Activated naive CD8-positive, alpha-beta T cell treated with anti-CD3 and anti-CD28 coated beads, Interleukin-2, amount 10 ng/mL, durations not matched to agents 7 days and 5 days (primary cell): ENCODE measurements at places on chromosomes 4 and X. TPM values are rescaled to one million over a fixed set of nuclear protein-coding genes. Genes with fewer than 3 reads are reported as not detected.
A peak's percentile ranks its signal among the peaks of the same experiment; 100 is the strongest.

CSAG1 gene
- total RNA-seq = not detected

PFKFB1 gene
- total RNA-seq = 0.44 TPM

UTP3 gene
- 35.7 TPM for total RNA-seq

PLP1 gene
- total RNA-seq = not detected

EPGN gene
- not detected for total RNA-seq

ART3 gene
- not detected for total RNA-seq

CXorf51B gene
- not detected for total RNA-seq

GRIPAP1 gene
- 116 TPM for total RNA-seq

PCGF3 gene
- 51.6 TPM for total RNA-seq

LRIT3 gene
- not detected for total RNA-seq

BTK gene
- total RNA-seq = 0.48 TPM

DNA sequence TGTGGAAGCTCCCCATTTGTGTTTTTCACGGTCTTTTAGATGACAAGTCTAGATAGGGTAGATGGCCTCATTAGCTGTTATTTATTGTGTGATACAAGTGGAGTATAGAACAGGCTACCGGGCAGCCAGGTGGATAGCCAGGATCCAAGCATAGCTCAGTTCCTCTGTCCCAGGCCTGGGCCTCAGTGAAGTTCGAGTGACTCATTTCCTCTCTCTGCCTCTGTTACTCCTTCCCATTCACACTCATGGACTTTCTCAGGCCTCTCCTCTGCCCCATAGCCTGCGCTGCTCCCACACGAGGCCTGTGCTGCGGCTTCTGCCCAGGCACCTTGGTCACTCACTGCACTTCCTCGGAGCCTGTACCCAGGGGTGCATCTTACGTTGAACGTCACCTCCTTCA, 54.5 kb downstream of the TENM3 start:
- H3K4me3 ChIP-seq = no peak overlapping the region
- no peaks in the 10 kb centered on the region for H3K4me1 ChIP-seq
- no peak overlapping the region for H3K27ac ChIP-seq
- H3K27me3 ChIP-seq = no peaks in the 10 kb centered on the region
- H3K36me3 ChIP-seq = no peaks in the 10 kb centered on the region
- no peak for DNase-seq

DNA sequence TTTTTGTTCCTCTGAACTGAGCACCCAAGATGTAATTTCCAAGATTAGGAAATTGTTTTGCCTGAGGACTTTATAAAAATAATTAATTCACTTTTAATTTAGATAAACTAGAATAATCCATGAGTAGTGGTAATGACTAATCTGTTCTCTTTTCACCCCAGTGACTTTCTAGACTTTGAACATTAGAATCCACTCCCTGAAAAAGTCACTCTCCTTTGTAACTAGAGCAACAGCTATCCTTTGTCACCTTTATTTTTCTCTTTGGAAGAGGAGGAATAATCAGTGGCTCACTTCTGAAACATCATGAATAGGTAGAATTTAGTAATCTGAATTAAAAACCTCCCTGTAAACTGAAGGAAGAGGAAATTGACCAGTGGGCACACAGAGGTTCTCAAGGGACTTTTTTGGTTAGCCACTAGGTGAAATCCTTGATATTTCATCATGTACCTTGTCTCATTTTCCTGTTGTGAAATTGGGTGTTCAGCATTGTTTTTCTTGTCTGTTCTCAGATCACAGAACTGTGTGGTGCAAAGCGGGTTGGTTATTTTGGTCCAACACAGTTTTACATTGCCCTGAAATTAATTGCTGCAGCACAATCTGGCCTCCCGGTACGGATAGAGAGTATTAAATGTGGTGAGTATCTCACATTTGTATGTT, 59.4 kb downstream of the REPS2 start:
- no peak overlapping the region for H3K4me3 ChIP-seq
- H3K27ac ChIP-seq = no peak overlapping the region
- no peaks in the 10 kb centered on the region for H3K36me3 ChIP-seq
- H3K4me1 ChIP-seq = peaks cover 4% of the 10 kb centered on the region
- no peak for DNase-seq

DNA sequence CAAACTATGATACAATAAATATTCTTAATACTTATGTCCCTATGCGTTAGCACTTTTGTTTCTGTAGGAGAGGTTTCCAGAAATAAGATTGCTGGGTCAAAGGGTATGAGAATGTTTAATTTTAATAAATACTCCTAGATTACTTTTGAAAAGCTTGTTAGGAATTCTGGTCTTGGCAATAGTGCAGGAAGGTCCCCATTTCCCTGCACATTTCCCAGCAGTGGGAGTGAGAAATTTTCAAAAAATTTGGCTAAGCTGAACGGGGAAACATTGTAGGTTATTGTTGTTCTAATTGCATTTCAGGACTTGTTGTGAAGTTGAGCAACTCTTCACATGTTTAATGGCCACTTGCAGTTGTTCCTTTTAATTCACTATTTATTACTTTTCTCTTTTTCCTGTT, 27.1 kb downstream of the IGFBP7 start:
- H3K36me3 ChIP-seq = no peaks in the 10 kb centered on the region
- no peak overlapping the region for H3K27ac ChIP-seq
- no peaks in the 10 kb centered on the region for H3K4me1 ChIP-seq
- DNase-seq = no peak

DNA sequence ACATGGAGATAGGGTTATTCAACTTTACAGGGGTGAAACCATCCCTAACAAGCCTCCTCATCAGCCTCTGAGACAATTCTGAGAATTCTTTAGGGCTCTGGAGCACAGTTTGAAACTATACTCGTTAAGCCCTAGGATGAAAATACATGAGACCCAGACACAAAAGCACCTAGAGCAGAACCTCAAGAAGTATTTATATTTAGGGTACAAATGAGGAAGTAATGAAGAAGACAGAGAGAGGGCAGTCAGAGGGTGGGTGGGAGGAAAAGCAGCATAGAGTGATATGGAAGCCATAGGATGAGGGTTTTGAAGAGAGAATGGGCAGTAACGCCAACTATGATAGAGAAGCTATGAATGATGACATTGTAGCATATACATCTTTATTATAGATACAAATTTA, 250.3 kb downstream of the DCLK2 start:
- DNase-seq = no peak
- no peak overlapping the region for H3K4me3 ChIP-seq
- peaks cover 6% of the 10 kb centered on the region for H3K36me3 ChIP-seq
- H3K4me1 ChIP-seq = no peaks in the 10 kb centered on the region
- no peak overlapping the region for H3K27ac ChIP-seq

DNA sequence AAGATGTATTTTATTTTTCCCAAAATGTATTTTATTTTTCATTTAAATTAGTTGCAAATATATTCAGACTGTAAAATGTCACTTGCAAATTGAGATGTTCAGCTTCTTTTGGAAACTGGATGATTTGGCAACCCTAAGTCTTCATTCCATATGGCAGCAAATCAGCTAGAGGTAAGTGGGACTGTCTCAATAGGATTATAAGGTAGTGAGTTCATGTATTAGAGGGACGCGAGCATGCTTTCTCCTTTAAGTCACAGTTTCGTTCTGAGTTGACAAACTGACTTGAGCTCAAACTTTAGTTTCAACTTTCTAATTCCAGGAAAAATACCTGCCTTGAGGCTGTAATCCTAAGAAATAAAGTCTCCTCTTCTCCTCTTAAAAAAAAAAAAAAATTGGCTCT, 44.2 kb upstream of the TMEM131L start:
- peak overlapping the region; percentile 56 for H3K4me3 ChIP-seq
- H3K27me3 ChIP-seq = no peaks in the 10 kb centered on the region
- H3K36me3 ChIP-seq = peaks cover 6% of the 10 kb centered on the region
- peaks cover 48% of the 10 kb centered on the region for H3K4me1 ChIP-seq
- no peak for DNase-seq

- no peak overlapping the region for H3K4me3 ChIP-seq
- no peak for DNase-seq
- no peaks in the 10 kb centered on the region for H3K4me1 ChIP-seq
- H3K27ac ChIP-seq = no peak overlapping the region
Observed at GRCh38 chr4:127203562-127204200, 429.1 kb upstream of the INTU start.

- H3K4me1 ChIP-seq = no peaks in the 10 kb centered on the region
- no peaks in the 10 kb centered on the region for H3K27me3 ChIP-seq
- H3K4me3 ChIP-seq = no peak overlapping the region
- DNase-seq = no peak
- H3K27ac ChIP-seq = no peak overlapping the region
Observed at GRCh38 chrX:110741213-110741796, 54.3 kb downstream of the CHRDL1 start.

DNA sequence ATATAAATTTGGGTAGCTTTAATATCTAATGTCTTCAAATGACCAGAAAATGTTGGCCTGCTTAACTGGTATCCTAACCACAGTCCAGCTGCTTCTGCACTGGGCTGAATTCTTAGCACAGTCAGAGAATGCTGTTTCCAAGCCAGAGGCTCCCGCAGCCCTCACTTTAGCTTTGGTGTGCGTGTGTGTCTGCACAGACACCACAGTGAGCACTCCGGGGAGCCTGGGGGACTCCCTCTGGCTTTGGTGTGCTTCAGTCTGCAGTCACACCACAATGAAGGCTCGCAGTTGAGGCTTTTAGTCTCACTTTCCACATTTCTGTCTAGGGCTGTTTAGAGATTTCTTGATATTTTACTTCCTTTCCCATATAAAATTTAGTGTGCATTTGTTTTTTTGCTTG, 53.6 kb downstream of the APOO start:
- H3K4me3 ChIP-seq = no peak overlapping the region
- no peak overlapping the region for H3K27ac ChIP-seq
- no peaks in the 10 kb centered on the region for H3K27me3 ChIP-seq
- H3K4me1 ChIP-seq = no peaks in the 10 kb centered on the region

DNA sequence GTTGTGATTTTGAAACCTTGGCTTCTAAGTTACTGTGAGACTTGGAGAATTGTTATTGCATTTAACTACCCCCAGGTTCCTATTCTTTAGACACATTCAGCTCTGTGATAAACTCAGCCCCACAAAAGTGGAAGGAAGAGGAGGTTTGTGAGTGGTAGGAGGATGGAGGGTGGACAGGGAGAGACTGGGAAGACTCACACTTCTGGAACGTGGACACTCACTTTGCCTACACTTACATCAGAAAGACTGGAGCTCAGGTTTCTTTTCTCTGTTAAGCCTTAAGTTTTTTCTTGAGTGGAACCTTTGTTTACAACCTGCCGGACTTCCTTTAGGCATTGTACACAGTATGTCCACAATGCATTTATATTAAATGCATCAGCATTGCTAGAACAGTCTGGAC, 99.0 kb downstream of the AREG start:
- no peak overlapping the region for H3K27ac ChIP-seq
- H3K4me1 ChIP-seq = peaks cover 5% of the 10 kb centered on the region

DNA sequence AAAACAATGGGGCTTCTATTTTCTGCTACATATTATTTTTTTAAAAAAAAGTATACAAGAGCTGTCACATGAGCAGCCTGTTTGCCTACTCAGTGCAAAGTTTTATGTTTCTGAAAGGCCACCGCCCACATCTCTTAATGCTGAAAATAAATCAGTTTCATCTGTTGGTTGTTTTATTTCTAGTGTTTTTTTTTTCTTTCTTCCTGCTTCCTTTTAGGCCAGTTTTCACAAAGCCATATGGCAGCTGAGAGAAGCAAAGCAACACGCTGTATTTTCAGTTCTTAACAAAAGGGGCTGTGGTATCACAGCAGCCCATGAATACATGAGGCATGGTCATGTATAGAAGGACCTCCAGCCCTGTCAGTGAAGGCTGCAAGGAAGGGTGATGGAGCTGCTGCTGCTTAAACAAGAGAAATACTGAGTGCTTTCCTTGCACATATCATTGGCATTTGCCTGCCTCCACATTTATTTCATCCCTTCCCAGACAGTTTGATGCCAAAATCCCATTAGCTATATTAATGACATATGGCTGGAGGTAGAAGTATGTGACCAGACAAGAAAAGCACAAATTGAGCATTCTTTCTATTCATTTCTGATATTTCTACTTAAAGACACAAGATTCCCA, 172.5 kb downstream of the PCDH18 start:
- no peak overlapping the region for H3K27ac ChIP-seq
- no peak overlapping the region for H3K4me3 ChIP-seq
- H3K4me1 ChIP-seq = no peaks in the 10 kb centered on the region
- DNase-seq = no peak

GRCh38 chr4:16457944-16458343, 231.7 kb upstream of the TAPT1 start:
- no peak overlapping the region for H3K4me3 ChIP-seq
- H3K27me3 ChIP-seq = peaks cover 7% of the 10 kb centered on the region
- no peaks in the 10 kb centered on the region for H3K4me1 ChIP-seq
- DNase-seq = no peak

- peaks cover 7% of the 10 kb centered on the region for H3K4me1 ChIP-seq
- H3K4me3 ChIP-seq = no peak overlapping the region
- no peak for DNase-seq
Observed at GRCh38 chrX:68690936-68691501, 43.6 kb downstream of the STARD8 start.

GRCh38 chr4:40531636-40532023, 98.0 kb downstream of the RBM47 start:
- DNase-seq = no peak
- peaks cover 6% of the 10 kb centered on the region for H3K4me1 ChIP-seq
- no peak overlapping the region for H3K4me3 ChIP-seq
- H3K36me3 ChIP-seq = no peaks in the 10 kb centered on the region
- no peaks in the 10 kb centered on the region for H3K27me3 ChIP-seq
- no peak overlapping the region for H3K27ac ChIP-seq

- H3K27ac ChIP-seq = no peak overlapping the region
- H3K27me3 ChIP-seq = peaks cover 13% of the 10 kb centered on the region
- H3K4me1 ChIP-seq = no peaks in the 10 kb centered on the region
- no peak for DNase-seq
Observed at GRCh38 chr4:67934628-67935027, 28.7 kb downstream of the TMPRSS11A start.

DNA sequence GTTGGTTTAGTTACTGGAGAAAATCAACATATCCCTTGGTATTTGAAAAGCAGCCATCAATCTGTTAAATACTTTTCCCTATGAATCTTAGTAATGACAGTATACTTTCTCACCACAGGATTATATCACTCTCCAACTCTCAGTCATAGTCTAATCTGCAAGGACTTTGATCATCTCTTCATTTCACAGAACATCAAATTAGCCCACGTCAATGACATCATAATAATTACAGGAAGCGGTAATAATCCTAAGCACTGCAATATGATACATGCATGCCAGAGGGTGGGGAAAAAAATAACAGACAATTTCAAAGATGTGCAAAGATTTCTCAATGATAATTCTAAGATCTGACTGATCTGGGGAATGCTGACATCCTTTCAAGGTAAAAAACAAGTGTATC, 404.1 kb downstream of the GPM6A start:
- H3K27ac ChIP-seq = no peak overlapping the region
- H3K36me3 ChIP-seq = no peaks in the 10 kb centered on the region
- no peaks in the 10 kb centered on the region for H3K27me3 ChIP-seq
- H3K4me3 ChIP-seq = no peak overlapping the region
- DNase-seq = no peak

DNA sequence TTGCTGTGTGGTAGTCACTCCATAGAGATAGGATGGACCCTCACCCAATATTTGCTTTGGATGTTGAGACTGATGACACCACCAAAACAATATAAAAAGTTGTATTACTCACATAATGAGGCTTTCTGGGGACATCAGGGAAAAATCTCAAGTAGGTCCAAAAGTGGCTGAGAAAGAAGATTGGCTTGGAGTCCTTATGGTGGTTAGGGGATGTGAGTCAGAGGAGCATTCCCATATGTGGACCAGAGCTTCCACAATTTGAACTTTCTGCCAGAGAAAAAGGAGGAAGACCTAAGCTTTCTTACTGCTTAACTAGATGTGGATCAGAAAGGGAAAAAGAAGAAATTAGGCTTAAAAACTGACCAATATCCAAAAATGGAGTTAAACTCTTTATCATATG, 460.5 kb downstream of the SH3BGRL start:
- DNase-seq = no peak
- H3K4me1 ChIP-seq = no peaks in the 10 kb centered on the region
- no peak overlapping the region for H3K4me3 ChIP-seq
- H3K27ac ChIP-seq = no peak overlapping the region
